ENCODE measurements at places on chromosomes 12 and 14.

DNA sequence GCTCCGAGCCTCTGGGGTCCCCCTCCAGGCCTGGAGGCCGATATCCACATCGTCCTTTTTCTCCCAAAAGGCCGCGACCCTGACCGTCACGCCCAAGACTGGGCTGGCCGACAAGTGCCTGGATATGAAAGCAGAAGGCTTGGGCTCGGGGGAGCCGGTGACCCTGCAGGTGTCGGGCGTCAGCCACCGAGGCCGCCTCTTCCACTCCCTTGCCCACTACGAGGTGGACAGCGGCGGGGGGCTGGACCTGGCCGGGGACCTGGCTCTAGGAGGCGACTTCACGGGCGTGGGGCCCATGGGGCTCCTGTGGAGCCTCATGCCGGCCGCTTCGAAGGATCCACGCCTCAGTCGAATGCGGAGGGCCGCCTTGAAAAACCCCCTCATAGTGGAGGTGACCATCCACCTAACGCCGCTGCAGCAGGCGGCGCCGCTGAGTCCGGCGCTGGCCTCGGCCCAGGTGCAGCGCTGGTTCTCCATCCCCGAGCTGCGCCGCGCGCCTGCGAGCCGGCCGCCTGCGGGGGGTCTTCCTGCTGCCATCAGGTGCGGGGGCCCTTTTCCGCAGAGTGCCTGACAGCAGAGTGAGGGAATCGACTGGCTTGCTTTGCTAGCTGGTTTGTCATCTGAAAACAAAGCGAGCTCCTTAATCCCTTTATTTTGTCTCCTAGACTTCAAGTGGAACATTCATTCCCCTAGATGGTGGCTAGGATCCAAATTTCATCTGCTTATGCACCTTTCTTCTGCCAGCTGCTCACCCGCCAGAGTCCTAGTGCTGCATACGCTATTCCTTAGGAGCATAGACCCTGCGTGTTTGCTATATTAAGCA, 10.6 kb upstream of the DNAL1 start:
- DNase-seq, result no peak

DNA sequence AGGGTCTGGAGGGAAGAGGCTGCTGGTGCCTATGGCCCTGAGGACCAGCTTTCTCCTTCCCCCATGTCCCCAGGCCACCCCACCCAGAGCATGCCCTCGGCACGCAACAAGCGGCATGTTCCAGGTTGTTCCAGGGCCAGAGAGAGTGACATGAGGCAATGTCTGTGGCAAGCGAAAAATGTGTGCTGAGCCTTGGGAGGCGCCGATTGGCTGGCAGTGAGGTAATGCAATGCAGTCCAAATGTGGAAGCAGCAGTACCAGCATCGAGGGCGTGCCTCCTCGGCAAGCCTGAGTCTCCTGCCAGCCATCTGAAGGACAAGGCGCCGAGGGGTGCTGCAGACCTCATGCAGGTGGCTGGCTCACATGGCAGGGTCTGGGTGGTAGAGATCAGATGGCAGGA, 423.8 kb downstream of the NRXN3 start:
- DNase-seq, result no peak

GRCh38 chr12:15956413-15957185, 45.5 kb downstream of the DERA start:
- no peak for DNase-seq

DNA sequence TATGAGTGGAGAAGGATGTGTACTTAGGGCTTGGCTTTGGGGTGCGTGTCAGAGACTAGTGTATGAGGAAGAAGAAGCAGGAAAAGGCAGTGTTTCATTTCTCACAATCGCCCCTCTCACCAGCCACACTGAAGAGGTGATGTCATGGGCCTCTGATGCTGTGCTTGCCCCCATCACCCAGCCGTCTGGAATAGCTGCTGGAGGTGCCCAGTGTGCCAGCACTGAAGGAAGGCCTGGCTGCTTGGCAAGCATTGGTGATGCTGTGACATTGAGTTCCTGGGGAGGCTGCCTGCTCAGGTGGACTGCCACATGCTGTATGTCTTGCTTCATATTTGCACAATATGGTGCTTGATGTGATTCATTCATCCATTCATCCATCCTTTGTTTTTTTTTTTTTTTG, 56.2 kb downstream of the CRADD start:
- no peak for DNase-seq

GRCh38 chr14:66359500-66359899, 126.7 kb upstream of the CCDC196 start:
- no peak for DNase-seq

DNA sequence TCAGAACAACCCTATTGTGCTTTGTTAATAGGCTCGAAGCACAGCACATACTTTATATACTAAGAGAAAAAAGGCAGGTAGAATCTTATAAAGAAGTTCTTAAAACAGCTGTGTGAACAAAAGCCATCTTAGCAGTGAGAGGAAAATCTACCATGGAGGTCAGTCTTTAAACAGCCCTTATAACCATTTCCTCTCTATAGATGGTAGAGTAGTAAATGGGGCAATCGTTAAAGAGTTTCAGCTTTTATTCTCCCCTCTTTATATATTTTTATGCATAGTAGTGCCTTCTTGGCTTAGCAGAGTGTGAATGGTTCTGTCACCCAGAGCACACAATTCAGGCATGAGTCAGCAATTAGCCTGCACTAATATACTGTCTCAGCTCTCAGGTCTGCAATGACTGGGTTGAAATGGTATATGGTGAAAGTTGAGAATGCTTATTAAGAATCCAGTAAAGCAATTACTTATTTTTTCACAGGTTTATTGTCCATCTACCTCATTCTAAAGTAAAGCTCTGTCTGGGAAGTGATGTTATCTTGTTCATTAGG, 305.0 kb downstream of the NELL2 start:
- no peak for DNase-seq

GRCh38 chr14:101193845-101194372, 290.4 kb upstream of the RTL1 start:
- peak; percentile 27 for DNase-seq

DNA sequence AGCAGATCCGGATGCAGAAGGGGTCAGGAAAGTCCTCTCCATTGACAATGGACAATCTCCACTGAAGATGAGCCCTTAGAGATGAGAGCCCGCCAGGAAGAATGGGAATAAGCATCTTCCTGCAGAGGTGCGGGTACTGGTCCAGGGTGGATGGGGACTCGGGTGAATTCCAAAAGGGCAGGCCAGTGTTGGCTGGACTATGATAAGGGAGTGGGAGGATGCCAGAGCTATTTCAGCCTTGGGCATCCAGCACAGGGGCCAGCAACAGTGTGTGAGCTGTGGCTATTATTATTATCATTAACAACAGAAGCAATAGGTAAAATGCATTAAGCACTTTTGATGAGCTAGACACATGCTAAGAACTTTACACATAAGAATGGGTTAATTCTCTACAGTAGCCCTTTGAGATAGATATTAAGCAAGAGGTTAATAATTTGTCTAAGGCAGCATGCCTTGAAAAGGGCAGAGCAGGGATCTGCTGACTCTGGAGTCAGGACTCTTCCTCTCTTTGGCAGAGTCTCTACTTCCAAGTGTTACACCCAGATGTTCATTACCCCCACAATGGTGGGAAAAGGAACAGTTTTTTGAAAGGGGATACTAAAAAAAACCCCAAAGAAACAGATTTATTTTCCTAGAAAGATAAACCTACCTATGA, 55.2 kb downstream of the PRICKLE1 start:
- DNase-seq, result no peak

- no peak for DNase-seq
These were observed 269.3 kb upstream of the SYT10 start for GRCh38 chr12:33708935-33709334.

GRCh38 chr14:23034498-23035302, at the start of gene PSMB5:
Gene PSMB5 (minus strand): TSS chr14:23034900. CDS start chr14:23034881, 19 bp downstream.
- DNase-seq, result peak; percentile 91

DNA sequence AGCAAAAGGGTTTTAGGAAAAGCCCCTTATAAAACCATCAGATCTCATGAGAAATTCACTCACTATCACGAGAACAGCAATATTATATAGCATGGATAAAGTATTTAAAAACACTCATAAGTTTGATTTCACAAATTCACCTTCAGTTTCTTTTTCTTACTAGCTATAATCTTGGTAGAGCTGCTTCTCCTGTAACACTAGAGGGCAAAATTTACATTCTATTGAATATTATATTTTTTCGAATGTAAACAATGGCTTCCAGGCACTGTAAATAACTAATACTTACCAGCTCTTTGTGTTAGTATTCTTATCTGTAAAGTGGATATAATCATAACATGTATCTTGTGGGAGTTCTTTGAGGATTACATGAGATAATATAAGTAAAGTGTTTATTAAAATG, 259.6 kb downstream of the CCER1 start:
- no peak for DNase-seq

- DNase-seq, result no peak
These were observed 4.2 kb downstream of the TDP1 start for GRCh38 chr14:89959853-89960445.

- no peak for DNase-seq
These were observed 5.5 kb upstream of the NXPH4 start for GRCh38 chr12:57210926-57211692.

DNA sequence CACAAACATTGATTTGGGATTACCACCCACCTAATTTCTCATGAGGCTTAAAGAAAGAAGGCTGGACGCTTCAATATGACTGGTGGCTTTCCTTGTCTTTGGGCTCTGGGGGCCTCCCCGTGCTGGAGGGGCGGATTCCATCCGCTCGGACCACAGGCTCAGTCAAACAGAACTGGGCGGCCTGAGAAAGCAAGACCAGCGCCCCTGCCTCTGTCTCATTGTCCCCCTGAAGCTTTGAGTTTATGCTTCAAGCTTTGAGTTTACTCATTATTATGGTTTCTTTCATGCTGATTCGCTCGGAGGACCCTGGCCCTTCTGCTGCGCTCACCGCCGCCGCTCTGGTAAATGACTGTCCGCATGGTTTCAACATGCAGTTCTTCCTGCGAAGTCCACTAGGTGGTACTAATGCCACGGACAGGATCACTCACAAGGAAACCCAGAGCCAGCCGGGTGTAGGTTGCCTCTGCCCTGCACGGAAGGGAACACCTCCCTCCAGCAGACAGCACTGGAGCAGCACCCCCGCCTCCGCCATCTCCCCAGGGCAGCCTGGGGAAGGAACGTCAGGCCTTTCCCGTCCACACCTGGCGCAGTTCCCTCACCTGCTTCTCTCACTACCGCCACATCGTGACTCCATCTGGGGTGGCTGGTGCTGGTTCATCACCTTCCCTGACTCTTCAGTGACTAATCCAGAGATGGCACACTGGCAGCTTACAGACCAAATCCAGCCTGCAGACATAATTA, 13.2 kb upstream of the TIGAR start:
- peak; percentile 85 for DNase-seq

GRCh38 chr14:100142073-100143040, 17.1 kb downstream of the DEGS2 start:
- no peak for DNase-seq

DNA sequence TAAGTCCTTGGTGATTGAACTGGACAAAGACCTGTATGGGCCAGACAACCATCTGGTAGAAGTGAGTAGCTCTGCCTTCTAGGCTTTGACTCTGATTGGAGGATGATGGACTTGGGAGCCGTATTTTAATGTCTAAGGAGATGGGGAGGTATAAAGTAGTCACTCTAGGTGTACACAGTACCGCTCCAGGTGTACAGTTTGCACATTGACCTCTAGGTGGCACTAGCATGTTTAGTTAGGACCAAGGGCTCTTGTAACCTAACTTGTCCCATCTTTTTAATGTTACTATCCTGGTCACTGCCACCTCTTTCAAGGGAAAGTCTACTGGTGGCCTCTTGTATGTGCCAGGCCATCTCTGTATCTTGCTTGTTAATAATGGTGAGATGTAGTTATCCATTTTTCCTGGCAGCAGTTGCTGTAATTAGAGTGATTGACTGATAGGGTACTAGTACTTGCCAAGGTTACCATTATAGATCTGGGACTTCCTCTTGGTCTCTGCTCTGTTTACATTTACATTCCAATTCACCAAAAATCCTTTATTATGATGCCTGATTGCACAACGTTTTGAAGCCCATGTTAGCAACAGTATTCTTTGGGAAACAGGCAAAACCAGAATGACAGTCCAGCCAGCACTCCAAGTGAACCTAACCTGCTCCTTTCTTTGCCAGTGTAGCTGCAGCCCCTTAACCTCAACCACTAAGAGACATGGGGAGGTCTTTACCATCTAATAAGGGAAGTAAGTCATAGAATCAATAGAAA, 3.6 kb downstream of the SMARCD1 start:
- peak; percentile 55 for DNase-seq

GRCh38 chr12:97977870-97978405, 515.3 kb downstream of the RMST start:
- no peak for DNase-seq

DNA sequence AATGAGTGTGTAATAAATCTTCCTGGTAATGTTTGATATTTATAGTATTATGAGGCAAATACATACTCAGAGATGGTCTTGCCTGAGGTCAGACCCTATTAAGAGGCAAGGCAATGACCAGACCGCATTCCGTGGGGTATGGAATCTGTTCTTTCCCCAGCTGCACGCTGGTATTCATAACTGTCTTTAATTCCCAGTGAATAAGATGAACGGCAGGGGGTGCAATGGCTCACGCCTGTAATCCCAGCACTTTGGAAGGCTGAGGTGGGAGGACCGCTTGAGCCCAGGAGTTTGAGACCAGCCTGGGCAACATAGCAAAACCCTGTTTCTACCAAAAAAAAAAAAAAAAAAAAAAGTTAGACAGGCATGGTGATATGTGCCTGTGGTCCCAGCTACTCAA, 44.6 kb downstream of the ERO1A start:
- no peak for DNase-seq

Measured in breast epithelium (tissue), 4 donors.